ENCODE measurements at places on chromosomes 11 and 22.

DNA sequence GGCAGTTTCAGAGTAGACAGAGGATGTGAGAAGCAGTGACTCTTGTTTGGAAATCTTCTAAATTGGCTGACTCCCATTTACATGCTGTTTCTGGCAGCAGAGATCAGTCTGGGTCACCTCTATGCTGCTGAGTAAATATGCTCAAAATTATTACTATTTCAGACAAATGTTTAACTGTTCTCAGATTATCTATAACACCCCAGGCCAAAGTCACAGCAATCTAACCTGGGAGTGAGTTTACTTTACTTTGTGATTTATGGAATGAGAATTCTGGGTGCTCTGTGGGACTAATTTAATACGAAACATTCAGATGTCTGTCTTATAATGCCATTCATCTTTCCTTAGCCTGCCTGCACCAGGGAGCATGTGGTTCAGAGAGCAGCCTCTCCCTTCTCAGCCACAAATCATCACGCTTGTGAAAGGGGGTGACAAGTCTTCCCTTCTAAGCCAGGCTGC, 282.5 kb upstream of the MPPED2 start:
- DNase-seq: no peak

DNA sequence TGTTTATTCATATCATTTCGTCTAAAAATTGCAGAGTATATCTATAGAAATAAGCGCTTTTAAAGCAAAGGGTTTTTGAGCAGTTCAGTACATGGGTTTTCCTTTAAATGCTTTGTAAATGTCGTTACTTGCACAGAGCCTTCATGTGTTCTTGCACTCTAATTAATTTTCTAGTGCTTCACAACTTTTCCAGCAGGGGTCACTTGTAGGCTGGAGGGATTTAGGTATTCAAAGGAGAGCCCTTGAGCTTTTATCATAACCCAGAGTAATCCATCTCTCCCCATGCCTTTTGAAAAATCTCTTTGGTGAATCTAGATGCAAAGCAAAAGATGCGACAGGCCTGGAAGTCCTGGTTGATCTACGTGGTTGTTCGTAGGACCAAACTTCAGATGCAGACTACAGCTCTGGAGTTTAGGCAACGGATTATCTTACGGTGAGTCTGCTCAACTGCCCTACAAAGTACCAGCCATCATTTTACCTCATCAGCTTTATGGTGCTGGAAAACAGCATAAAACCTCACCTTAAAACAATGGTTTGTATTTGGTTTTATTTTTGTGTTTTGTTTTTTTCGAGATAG, 60.4 kb downstream of the SFI1 start:
- peak; percentile 4 for DNase-seq

GRCh38 chr11:78400702-78401101, 16.9 kb downstream of the GAB2 start:
- DNase-seq: no peak

DNA sequence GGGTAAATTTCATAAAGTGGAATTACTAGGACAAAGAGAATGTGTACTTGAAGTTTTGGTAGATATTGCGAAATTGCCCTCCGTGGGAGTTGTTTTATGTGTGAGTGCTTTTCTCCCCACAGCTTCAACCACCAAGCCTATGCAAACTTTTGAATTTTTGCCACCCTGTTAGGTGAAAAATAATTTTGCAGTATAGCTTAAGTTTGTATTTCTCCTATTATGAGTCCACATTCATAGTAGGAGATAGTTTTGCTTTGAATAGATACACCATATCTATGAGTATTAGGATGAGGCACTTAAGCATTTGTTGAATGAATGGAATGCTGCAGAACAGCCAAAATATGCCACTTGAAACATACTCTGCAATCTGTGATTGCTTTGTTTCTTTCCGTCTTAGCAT, 43.6 kb downstream of the UVRAG start:
- peak; percentile 35 for DNase-seq

- no peak for DNase-seq
These were observed 1027.7 kb upstream of the CCDC90B start for GRCh38 chr11:84313830-84314359.
